ENCODE measurements at places on chromosomes 12 and 14.

- DNase-seq, result no peak
Observed at GRCh38 chr12:95999484-95999883, 3.3 kb upstream of the HAL start.

GRCh38 chr12:116406529-116406928 is 129.0 kb upstream of the MED13L start:
- peak; percentile 61 for DNase-seq

- no peak for DNase-seq
Observed at GRCh38 chr12:51864833-51865670, 16.5 kb upstream of the FIGNL2 start.

- DNase-seq, result no peak
Observed at GRCh38 chr12:30748147-30748546, 6.6 kb downstream of the CAPRIN2 start.

Data from CD4-positive, alpha-beta T cell treated with Interferon alpha-2 for 1 hour (primary cell).